Large intestine (tissue), 12 donors: ENCODE measurements at places on chromosomes 6 and 20.

DNA sequence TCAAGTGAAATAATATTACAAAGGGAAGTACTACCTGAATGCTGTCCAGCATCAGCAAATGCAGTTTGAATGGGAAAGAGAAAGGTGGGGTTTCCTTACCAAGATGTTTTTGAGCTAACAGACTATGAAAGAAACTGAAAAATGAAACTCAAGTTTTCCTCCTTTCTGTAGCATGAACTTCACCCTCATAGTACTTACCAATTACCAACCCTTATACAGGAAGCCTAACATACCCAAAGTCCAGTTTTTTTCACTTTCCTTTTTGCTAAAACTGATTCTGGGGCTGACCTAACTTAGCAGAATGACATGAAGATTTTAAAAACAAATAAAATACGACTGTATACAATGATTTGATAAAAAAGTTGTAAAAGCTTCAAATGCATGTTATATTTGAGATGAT is 5.2 kb downstream of the ZNFX1 start:
- DNase-seq = peak; percentile 65

- DNase-seq = peak; percentile 14
Measured at GRCh38 chr6:151004383-151005024, 139.0 kb downstream of the MTHFD1L start.

DNA sequence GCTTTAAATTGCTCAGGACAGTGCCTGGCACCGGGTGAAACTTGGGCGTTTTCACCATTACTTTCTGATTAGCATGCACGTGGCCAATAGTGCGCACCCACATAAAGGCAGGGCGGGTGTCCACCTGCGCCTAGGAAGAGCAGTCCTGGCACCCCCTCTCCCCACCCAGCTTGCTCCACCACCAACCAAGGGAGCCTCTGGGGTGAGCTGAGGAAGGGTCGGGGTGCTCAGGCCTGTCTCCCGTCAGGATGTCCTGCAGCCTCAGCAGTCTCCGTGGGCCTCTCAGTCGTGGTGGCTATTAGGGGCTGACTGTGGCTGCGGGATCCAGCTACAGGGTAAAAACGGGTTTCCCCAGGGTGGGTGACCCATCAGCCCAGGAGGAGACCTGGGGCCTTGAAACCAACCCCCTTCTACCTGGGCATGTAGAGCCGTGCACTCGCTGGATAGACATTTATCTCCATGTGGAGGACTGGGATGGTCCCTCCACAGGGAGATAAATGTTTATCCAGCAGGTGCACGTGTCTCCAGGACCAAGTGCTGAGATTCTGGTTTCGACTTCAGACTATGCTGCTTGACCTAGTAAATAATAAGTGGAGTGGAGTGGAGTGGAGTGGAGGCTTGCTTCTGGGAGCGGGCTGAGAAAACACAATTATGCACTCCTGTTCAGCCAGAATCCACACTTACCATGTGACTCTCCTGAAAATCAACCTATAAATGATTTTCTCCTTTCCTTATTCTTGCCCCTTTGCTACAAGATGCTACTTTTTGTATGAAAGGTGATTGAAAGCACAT is 91.1 kb downstream of the ZDHHC14 start:
- no peak for DNase-seq

- DNase-seq = no peak
Measured at GRCh38 chr20:12057778-12058177, 140.1 kb downstream of the BTBD3 start.

DNA sequence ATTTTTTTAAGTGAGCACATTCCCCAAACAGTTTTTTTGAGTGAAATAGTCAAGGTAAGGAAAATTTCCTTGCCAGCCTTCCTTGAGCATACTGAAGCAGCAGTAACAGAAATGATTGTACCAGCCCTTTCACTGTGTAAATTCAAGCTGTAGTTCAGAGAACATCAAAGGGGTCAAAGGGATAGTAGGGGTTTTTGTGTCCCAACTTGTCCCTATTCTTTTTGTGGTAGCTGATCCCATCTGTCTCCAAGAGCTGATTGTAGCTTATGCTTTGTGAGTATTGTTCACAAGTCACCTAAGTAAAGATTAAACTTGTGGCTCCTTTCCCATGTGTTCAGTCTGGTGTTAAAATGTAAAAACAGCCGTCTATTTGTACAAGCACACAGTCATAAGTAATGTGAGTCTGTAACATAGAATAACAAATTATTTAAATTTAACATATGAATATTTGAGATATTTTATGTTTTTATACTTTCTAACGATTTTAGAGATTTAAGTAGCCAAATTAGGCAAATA is 185.0 kb downstream of the CENPW start:
- no peak for DNase-seq

DNA sequence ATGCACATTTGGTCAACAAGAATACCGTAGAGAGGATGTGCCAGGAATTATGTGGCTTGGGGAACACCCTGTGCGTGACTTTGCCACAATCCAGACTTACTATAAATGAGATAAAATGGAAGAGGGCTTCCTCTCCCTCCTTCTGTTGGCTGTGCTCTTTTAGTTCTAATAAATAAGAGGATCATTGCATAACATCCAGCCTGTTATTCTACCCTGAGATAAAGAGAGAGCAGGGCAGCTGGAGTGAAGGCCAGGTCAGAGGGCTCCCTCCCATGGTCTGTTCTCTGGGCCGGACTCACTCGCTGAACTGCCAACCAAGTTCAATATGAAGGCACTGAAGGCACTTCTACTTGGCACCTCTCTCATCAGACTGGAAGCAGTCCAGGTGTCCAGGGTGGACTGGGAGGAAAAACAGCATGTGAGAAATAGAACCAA is 91.7 kb downstream of the MTFR2 start:
- DNase-seq = no peak

- DNase-seq = peak; percentile 88
Measured at GRCh38 chr6:71420693-71421328, 132.2 kb downstream of the OGFRL1 start.

- peak; percentile 69 for DNase-seq
Measured at GRCh38 chr6:119071576-119071975, 6.9 kb downstream of the FAM184A start.

GRCh38 chr6:37552267-37552666 is 52.6 kb upstream of the CCDC167 start:
- DNase-seq = no peak

- peak; percentile 90 for DNase-seq
Measured at GRCh38 chr20:41643504-41643938, 25.3 kb upstream of the CHD6 start.

- no peak for DNase-seq
Measured at GRCh38 chr6:151695156-151695555, 112.3 kb upstream of the ESR1 start.

DNA sequence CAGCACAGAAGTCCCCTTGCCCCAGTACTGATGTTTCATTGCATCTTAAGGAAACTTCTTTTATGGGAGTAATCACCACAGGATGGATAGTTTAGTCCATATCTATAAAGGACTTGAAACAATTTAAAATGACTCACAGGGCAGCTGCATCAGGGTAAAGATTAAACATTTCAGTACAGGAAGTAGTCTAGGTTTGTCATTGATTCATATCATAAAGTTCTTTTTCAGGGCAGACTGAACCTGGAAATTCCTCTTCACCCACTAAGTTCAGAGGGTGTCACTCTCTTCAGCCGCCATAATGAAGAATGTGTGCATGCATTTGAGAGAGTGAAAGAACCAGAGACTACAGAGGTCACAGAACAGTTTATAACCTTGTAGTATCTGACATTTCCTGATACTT is 296.3 kb upstream of the JAG1 start:
- peak; percentile 31 for DNase-seq

DNA sequence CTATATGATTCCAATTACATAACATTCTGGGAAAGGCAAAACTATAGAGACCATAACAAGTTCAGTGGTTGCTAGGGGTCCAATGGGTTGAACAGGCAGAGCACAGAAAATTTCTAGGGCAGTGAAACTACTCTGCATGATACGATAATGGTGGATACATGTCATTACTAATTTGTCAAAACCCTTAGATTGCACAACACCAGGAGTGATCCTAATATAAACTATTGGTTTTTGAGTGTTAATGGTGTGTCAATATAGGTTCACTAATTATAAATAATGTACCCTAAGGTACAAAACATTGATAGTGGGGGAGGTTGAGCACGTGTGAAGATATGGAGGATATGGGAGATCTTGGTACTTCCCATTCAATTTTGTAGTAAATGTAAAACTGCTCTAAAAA is 42.4 kb upstream of the PLN start:
- DNase-seq = no peak

DNA sequence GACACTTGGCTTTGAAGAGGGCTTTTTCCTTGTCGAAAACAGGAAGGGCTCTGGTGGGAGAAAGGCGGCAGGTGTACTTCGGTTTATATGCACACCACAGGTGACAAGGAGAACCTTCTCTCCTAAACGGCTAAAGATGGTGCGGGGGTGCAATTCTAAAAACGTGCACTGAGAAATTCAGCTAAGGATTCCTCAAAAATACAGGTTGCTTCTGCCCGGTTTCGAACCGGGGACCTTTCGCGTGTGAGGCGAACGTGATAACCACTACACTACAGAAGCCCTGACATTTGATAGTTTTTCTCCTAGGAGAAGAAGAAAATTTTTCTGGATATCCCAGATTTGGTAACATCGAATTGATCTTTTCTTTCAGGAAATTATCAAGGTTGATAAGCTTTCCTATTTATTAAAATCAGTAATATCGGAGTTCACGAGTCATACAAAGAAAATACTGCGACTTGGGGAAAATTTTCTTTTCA is 32.0 kb downstream of the POM121L2 start:
- DNase-seq = no peak

DNA sequence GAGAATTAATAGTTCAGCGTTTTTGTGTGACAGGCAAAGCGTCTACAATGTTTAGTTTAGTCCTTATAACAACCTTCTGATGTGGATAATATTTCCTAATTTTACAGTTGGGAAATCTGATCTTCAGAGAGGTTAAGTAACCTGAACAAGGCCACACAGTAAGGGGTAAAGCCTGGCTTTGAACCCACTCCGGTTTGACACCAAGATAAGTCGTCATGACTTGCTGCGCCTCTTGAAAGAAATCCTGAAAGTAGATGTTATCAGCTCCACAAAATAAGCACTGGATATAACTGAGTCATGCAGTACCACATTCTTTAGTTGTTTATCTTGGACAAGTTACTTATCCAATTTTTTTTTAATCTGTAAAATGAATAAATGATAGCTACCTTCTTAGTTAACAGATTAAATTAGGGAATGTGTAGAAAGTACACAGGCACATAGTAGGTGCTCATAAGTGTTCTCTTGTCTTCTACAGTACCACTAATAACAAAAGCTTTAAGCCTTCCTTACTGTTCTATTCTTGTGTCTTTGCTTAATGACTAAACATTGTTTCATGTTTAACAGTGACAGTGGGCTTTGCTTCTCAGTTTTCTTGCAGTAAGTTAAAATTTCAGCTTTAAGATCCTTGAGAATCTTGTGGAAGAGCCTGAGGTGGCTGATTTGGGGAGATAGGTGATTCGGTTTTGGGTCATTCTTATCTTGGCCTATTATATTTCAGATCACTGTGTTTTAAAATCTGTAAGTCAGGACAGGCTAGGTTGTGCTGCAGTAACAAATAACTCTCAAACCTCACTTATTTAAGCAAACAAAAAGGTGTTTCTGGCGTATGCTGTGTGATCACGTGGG is 2.1 kb downstream of the HIVEP1 start:
- DNase-seq = no peak

GRCh38 chr6:149895048-149895590 is 2.8 kb downstream of the RAET1E start:
- peak; percentile 37 for DNase-seq

DNA sequence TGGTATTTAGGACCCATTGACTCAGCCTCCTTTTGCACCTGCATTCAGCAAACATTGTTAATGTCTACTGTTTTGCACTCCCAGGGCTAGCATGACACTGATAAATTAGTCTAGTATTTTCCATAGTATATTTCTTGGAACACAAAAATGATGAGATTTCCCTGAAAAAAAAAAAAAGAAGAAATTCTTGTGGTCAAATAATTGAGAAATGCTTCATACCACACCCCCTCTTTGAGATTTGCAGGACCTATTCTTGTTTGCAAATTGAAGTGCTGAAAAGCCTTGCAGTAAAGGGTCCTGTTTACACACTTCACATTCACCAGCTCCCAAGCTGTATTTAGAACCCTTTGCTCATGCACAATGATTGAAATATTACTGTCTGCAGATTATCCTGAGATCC is 36.3 kb upstream of the CLIC5 start:
- no peak for DNase-seq

DNA sequence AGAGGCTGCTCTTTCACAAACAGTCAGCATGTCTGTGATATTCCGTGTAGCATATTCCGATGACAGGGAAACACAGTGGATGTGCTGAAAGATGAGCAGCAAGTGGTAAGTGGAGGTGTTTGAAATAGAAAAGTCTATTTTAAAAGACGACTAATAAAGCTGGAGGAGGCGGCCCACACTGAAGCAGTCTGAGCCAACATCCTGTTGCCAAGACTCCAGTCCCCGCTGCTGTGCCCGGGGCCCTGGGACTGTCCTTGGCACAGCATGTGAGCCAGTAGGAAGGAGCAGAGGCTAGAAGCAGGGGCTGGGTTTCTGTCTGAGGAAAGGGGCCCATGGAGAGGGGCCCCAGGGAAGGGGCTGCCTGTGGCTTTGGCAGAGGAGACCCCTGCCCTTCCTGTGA is 351.5 kb upstream of the CHD6 start:
- no peak for DNase-seq

DNA sequence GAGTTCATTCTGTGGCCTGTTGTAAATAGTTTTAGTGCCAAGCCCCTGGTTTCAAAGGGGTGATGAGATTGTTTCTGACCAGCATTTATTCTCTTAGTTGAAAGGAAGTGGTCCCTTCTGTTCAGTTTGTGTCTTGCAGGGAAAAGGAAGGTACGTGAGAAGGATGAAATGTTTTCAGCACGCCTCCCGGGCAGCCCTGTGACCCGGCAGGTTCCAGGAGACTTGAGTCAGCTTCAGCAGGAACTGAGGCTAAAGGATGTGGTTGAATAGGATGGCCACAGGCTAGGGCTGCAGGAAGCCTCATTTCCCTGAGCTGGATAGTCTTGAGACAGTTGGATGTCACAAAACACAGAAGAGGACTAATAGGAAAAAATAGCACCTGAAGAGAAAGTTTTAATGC is 132.4 kb upstream of the SYNDIG1 start:
- no peak for DNase-seq
